Posterior vena cava (tissue), 2 donors: ENCODE measurements at places on chromosomes 7 and 10. TPM values are rescaled to one million over a fixed set of nuclear protein-coding genes. Genes with fewer than 3 reads are reported as not detected.

GRCh38 chr7:2002561-2003450 is 229.9 kb downstream of the MAD1L1 start:
- peak; percentile 66 for DNase-seq

STEAP2 gene
- 47.7 TPM for total RNA-seq

SP8 gene
- not detected for total RNA-seq

- DNase-seq: peak; percentile 92
These were observed 42.8 kb upstream of the RABGEF1 start for GRCh38 chr7:66697449-66698438.

CLDN15 gene
- 4.9 TPM for total RNA-seq

DNA sequence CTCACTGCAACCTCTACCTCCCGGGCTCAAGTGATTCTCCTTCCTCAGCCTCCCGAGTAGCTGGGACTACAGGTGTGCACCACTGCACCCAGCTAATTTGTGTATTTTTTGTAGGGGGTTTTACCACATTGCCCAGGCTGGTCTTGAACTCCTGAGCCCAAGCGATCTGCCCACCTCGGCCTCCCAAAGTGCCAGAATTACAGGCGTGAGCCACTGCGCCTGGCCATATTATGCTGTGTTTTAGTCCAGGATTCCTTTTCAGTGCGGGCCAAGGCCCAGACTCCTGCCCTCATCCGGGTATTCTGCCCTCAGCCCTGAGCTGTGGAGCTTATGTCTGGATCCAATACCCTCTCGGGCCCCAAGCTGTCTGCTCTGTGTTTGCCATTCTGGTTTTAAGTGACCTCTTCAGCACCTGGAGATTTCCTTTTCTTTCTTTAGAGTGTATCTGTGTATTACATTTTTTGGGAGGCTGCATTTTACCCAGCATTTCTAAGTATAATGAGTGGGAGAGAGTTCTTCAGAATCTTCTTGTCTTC is 114.9 kb downstream of the BUB3 start:
- DNase-seq: no peak

PSD gene
- 0.83 TPM for total RNA-seq

DNA sequence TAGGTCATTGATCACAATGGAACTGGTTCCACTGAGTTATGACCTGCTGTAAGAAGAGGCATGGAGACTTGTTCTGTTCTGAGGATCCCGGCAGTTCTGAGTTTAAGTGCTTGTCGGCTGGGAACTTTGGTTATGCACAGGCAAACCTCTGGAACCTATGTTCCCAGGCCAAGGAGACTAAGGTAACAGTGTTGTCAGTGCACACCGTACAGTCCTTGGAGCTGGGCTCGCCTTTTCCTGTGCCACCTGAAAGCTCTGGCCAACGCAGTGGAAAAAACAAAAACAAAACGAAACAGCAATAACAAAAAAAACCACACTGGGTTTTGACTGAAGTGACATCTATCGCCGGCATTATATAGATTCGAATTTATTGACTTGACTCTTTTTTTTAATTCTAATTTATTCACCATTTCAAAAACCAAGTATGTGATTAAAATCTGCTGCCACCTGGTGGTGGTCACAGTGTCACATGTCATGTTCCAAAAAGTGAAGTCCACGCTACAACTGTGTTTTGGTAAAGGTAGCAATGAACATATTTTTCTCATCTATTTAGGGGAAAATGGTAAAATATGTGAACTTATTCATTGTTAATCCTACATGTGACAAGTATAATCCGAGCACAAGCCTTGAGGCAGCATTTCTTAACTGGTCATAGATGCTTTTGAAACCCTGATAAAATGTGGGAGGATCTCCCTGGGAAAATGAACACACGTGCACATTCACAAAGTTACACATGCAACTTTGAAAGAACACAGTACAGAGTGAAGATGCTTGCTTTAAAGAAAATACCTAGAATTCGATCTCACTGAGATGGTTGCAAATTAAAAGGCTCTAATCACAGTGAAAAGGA is 113.8 kb upstream of the PPP2R2D start:
- DNase-seq: no peak

CABCOCO1 gene
- total RNA-seq: 1.4 TPM

ITGB8 gene
- 13.6 TPM for total RNA-seq

GRCh38 chr7:27462575-27463270 is 200.0 kb downstream of the HIBADH start:
- DNase-seq: no peak

MYL7 gene
- not detected for total RNA-seq

DNA sequence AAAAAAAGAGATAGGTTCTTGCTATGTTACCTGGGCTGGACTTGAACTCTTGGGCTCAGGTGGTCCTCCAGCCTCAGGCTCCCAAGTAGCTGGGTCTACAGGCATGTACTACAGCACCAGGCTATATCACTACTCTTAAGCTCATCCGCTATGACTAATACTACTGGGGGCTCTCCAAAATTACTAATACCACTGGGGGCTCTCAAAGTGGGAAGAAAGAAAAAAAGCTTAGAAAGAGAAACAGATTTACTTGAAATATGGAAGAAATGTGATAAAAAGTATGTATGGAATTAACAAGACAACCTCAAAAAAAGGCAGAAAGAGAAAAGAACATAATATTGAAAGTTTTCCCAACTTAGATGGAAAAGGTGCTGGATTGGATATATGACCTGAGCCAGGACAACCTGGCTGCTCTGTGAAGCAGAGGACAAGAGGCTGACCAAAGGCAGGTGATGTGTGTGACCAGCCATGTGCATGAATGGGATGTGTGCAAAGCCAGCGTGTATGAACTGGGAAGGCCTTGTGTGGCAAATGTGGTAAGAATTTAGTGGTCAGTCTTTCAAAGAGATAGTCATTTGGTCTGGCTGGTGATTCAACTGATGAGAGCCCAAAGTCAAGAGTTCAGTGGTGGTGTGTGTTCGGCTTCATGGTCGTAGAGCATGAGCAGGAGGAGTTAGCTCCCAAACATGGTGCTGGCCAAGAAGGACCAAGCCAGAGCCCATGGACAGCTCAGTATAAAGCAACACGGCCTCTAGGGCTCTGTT is 232.4 kb upstream of the KLF14 start:
- DNase-seq: no peak

DNA sequence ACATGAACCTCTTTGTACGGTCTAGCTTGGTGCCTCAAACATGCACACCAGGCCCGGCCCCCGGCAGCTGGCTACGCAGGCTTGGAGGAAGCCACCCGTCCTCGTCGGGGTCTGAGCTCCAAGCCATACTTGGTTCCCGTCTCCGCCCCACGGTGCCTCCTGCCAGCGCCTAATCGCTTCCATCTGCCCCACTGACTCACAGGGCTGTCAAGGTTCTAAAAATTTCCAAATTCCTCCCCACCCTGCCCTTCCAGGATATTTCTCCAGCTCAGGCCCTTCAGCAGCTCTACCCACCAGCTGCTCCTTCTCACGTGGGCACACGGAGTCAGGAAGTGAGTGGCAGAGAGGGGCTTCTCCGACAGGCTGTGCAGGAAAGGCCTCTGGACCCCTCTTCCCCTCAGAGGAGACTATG is 38.8 kb downstream of the TMEM270 start:
- DNase-seq: peak; percentile 95

DNA sequence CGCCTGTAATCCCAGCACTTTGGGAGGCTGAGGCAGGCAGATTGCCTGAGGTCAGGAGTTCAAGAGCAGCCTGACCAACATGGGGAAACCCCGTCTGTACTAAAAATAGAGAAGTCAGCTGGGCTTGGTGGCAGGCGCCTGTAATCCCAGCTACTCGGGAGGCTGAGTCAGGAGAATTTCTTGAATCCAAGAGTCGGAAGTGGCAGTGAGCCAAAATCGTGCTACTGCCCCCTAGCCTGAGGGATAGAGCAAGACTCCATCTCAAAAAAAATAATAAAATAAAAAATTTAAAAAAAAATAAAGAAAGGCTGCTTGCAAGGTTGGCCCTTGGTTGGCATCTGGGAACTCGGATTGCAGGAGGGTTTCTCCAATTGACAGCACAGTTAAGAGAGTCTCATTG is 221.6 kb downstream of the DGKI start:
- no peak for DNase-seq

GRCh38 chr10:123769647-123770046 is 103.5 kb downstream of the GPR26 start:
- DNase-seq: no peak

DNA sequence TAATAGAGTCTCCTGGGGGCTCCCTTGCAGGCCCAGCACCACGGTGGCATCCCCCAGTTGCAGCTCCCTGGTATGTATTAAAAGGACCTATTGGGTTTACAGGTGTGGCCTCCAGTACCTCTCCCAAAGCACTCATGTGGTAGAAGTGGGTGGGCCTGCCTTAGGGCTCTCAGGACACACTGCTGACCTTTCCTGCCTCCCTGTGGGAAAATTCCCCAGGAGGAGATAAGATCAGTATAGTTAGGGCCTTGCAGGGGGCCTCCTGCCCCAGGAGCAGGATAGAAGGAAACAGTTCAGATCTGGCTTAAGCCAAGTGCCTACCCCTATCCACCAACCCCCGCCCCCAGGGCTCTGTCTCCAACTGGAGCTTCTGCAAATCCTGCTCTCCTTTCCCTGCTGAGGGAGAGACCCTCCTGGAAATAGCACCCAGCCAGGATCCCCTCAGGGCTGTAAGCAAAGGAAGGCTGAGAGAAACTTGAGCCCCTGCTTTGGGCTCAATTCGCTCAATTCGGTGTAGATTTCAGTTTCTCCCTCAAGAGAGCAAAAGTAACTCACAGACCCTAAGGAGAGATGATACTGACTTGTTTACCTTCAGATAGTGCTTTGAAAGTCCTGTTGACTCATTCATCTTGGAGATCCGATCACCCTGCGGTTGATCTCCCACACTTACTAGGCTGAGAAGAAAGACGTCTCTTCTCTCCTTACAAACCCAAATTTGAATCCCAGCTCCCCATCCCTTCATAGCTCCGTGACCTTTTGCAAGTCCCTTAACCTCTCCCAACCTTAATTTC is 130.6 kb downstream of the WDR11 start:
- DNase-seq: no peak

- DNase-seq: peak; percentile 20
These were observed 13.0 kb downstream of the ADCYAP1R1 start for GRCh38 chr7:31065021-31065593.

DNA sequence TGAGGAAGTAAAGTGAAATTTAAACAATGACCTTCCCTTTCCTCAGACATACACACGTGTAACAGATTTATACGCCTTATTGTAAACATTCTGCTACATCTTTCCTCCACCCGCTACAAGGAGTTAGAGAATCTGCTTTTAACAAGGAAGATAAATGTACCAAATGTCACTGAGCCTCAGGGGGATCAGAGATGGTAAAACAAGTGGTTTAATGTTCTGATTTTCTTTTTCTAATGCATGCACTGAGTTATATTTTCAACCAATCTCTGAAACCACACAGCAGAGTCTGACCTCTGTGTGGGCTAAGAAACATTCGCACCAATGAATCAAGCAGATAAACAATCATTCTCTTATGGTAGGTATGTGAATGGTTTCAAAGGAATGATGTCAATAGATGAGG is 599.5 kb downstream of the ARL4A start:
- no peak for DNase-seq

ANKRD7 gene
- total RNA-seq: 0.48 TPM

PTPN20 gene
- total RNA-seq: 1.1 TPM

DNA sequence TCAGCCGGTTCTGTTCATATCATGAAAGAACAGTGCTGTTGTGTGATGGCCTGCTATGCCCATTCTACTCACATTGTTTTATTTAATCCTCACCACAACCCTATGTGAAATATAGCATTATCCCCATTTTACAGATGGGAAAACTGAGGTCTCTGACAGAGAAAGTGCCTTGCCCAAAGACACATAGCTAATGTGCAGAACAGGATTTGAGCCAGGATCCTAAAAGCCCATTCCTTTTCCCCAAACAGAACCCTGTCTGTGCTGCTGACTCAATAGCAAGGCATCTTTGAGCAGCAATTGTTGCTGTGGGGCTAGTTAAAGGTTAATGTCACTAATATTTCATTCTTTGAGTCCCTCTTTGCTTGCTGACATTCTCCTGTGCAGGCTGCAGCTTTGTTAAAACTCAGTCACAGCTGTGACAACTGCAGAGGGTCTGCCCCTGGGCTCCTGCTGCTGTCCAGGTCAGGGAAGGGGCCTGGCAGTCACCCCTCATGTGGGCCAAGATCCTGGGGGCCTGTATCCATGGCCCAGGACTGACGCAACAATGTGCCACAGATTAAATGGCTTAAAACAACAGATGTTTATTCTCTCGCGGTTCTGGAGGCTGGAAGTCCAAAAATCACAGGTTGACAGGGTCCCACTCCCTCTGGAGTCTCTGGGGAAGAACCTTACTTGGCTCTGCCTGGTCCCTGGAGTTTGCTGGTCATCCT is 40.4 kb downstream of the AFAP1L2 start:
- DNase-seq: no peak

NUTM2A gene
- 0.86 TPM for total RNA-seq

OTUD1 gene
- total RNA-seq: 16.9 TPM

LRWD1 gene
- 6.6 TPM for total RNA-seq

PHYHIPL gene
- total RNA-seq: 0.10 TPM

DNA sequence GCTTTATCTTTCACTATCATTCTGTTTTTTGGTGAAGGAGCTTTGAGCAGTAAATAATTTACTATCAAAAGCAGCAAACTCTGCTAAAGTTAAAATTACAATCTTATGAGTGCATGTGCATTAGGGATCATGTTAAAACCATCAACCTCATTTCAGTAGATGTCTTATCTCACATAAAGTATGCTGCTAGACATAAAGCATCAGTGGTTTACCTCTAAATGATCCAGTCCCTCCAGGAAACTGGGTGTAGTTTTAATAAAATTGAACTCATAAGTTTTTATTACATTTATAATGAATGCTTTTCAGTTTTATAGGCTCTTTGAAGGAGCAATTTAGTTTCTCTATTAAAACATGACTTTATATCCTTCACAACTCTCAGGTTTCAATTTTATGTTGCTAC is 108.7 kb downstream of the LRRN3 start:
- DNase-seq: no peak

DNA sequence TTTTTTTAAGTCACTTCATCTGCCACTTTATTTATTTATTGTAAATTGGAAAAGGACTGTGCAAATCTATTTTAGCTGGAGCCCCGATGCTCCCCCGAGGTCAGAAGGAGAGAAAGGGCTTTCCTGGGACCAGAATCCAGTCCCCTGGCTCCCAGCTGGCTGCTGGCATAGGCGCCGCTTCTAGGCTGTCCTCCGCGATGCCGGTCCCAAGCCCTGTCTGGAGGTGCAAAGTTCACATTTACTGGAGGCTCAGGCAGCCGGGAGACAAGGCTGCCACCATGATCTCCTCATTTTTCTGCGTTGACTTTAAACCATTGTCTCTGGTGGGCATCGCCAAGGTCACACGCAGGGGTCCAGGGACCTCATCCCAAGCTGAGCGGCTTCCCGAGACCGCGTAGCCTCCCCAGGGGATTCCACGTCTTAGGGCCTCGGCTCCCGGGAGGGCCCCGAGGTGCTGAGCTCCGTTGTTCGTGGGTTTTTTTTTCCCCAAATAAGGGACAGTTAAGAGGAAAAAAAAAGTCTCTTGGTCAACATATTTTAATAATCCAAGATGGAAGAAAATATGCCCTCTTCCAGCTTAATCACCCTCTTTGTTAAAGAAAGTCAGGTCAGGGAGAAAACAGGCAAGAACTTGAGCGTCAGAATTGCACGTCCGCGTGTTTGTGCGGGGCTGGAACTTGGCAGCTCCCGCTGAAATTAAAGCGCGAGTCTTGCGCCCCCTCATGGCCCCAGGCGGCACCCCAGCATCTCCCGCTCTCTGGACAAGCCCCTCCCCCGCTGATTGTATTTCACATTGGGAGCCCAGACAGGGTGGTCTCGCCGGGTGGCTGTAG is 11.9 kb downstream of the RGR start:
- DNase-seq: peak; percentile 89
